ENCODE measurements at places on chromosomes 7 and 10. TPM values are rescaled to one million over a fixed set of nuclear protein-coding genes. Genes with fewer than 3 reads are reported as not detected.

Gene PARG
- total RNA-seq = 43.9 TPM

Gene PILRA
- under 0.01 TPM for total RNA-seq

Gene LRRN3
- total RNA-seq = under 0.01 TPM

Gene LIPK
- 0.48 TPM for total RNA-seq

Gene PAPSS2
- total RNA-seq = 1.1 TPM

Gene PSD
- total RNA-seq = 0.43 TPM

Gene SPRN
- total RNA-seq = not detected

Gene IFIT1B
- total RNA-seq = not detected

Gene AMPH
- not detected for total RNA-seq

Gene TFEC
- total RNA-seq = under 0.01 TPM

Gene MAGI2
- total RNA-seq = 1.7 TPM

Gene SORCS1
- not detected for total RNA-seq

Gene AKR1D1
- not detected for total RNA-seq

Gene MALRD1
- not detected for total RNA-seq

Gene SPOCK2
- 14.2 TPM for total RNA-seq

Gene ELMO1
- 1.4 TPM for total RNA-seq

Gene PLEKHS1
- under 0.01 TPM for total RNA-seq

Gene XRCC2
- total RNA-seq = 0.48 TPM

Gene INMT
- total RNA-seq = not detected

Gene PRKAR2B
- 0.24 TPM for total RNA-seq

Gene SH2B2
- 7.0 TPM for total RNA-seq

Gene CALHM3
- total RNA-seq = not detected

Gene ABCB1
- total RNA-seq = 0.64 TPM

Gene SLC13A1
- total RNA-seq = not detected

Gene GPRIN2
- total RNA-seq = 0.85 TPM

Gene RSPH10B
- total RNA-seq = under 0.01 TPM

Gene OR2F1
- not detected for total RNA-seq

Gene TSPAN13
- 32.2 TPM for total RNA-seq

Gene CTNNA3
- not detected for total RNA-seq

Gene WDFY4
- under 0.01 TPM for total RNA-seq

Gene CDC14C
- total RNA-seq = not detected

Gene NPVF
- total RNA-seq = not detected
